T-cell (primary cell): ENCODE measurements at places on chromosomes 11 and 22.

DNA sequence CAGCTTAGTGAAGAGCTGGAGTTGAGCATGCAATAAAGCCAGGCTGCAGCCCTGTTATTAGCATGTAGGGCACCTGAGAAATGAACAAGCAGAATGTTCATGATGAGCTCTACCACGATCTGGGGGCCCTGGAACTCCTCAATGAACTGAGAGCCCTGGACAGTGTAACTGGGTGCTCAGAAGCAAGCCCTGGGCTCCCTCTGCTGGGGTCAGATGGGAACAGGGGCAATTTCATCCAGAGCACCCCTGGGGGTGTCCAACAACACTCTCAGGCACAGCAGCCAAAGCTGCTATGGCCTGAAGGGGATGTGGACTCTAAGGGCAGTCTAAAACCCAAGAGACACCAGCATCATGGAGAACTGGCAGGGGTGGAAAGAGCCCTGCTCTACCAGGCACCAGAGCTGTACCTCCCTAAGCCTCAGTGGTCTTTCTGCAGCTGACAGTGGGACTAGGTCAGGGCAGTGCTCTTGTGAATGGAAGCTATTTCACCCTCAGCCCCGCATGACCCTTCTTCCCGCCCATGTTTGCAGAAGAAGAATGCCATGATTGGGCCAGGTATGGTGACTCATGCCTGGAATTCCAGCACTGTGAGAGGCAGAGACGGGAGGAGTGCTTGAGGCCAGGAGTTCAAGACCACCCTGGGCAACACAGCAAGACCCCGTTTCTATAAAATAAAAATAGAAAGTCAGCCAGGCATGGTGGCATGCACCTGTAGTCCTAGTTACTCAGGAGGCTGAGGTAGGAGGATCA, 28.9 kb downstream of the THOC5 start:
- DNase-seq = no peak

DNA sequence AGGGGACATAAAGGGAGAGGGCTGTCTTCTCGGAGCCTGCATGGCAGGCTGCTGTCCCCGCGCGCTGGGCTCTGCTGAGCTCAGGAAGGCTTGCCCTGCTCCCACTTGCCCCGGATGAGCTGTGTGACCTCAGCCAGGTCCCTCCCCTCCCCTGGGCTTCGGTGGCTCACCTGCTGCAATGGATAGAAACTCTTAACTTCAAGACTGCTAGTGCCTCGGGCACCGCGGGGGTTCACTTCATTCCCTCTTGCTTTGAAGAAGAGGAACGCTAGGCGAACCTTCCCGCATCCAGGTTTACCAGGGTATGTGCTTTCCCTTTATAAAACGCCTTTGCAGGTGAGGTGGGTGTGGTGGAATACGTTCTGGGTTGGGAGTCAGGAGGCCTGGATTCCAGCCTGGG, 115.0 kb downstream of the PHF21B start:
- no peak for DNase-seq

- DNase-seq = no peak
Observed at GRCh38 chr11:59172345-59173079, 580 bp downstream of the DTX4 start.

DNA sequence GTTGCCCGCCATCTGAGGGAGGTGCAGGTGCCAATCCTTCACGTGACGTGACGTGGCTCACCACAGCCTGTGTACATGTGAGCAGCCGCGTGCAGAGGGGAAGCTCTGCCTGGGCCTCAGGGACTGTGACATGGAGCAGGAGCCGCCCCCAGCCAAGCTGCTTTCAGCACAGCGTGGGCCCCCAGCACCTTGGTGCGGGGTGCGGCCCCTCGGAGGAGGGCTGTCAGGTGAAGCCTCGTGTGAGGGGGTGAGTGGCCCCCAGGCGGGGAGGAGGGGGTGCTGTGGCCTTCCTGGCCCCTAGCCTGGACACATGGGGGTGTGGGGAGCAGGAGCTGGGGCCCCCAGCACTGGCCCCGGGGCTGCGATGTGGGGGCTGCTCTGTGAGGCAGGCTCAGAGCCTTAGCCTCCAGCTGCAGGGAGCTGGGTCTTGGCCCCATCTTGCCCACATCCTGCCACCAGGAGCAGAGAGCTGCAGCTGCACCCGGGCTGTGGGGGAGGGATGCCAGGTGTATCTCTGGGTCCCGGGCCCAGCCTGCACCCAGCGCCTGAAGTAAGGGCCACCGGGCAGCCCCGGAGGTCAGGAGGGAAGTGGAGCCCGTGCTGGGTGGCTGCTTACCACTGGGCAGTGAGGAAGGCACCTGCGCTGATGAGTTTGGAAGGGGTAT, at the start of gene ADORA2A:
TSS of gene ADORA2A (plus strand) at position 100 of the 665 bp plus-strand sequence. CDS start 5,806 bp downstream, outside the sequence.
- DNase-seq = peak; percentile 93

DNA sequence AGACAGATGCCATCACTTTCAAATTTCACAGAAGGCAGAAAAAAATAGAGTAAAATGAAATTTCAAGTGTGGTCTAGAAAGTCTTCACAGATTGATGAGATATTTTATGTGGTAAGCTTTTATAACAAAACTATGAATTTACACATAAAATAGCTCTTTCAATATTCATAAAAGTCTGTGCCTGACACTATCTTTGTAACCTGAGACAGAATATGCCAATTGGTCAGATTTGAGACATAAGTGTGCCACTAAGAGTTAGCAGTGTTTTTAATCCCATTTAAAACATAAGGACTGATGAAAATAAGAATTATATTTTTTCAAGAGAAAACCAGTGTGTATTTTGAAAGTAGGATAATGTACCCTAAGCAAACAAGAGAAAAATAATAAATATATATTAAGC, 769.5 kb upstream of the LUZP2 start:
- DNase-seq = no peak

- DNase-seq = no peak
Observed at GRCh38 chr22:47654922-47655491, 892.6 kb downstream of the TBC1D22A start.
